Hypothalamus (tissue), 51 donors: ENCODE measurements at places on chromosomes 13 and 19.
A peak's percentile ranks its signal among the peaks of the same experiment; 100 is the strongest.

DNA sequence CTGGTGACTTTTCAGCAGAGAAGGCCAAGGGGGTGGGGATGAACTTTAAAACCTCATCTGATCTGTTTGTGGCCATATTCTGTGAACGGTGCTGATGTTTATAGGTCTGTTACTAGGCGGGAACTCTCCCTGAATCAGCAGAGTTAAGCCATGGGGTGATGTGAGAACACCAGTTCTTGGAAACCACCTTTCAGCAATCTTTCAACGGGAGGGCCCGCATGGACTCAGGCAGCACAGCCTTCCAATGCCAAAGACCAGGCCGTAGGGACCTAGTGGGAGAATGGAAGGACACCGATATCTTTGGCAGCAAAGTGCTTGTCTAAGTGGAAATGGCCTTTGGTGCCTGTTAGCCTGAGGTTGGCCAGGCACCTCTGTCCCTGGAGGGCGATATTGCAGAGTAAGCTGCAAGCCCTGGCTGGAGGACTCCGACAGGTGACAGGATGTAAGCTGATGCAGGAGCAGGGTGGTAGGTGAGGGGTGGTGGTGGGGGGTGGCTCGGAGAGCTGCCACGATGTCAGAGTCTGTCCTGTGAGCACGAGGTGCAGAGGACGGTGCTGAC, 57.0 kb downstream of the ERCC5 start:
- no peak for DNase-seq

DNA sequence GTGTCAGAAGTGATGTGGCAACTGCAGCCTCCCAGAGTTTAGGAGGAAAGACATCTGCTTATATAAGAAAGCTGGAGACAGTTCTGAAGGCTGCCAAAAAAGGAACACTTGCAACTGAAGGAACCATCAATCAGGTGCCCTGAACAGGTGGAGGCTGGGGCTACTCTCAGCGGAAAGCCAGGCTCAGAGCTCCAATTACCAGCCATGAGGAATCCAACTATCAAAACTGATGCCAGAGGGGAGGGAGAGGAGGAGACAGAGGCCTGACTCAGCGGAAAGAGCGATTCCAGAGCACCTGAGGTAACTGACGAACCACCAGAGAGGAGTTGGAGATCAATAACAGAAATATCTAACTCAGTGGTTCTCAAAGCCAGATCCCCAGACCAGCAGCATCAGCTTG, 24.3 kb downstream of the LEUTX start:
- DNase-seq: no peak

- no peak for DNase-seq
These were observed 135.5 kb upstream of the EDNRB start for GRCh38 chr13:78054157-78054556.

GRCh38 chr13:32022311-32022710, 9.3 kb upstream of the FRY start:
- no peak for DNase-seq

- DNase-seq: peak; percentile 47
These were observed 15.8 kb downstream of the ARRDC2 start for GRCh38 chr19:18023622-18024251.

DNA sequence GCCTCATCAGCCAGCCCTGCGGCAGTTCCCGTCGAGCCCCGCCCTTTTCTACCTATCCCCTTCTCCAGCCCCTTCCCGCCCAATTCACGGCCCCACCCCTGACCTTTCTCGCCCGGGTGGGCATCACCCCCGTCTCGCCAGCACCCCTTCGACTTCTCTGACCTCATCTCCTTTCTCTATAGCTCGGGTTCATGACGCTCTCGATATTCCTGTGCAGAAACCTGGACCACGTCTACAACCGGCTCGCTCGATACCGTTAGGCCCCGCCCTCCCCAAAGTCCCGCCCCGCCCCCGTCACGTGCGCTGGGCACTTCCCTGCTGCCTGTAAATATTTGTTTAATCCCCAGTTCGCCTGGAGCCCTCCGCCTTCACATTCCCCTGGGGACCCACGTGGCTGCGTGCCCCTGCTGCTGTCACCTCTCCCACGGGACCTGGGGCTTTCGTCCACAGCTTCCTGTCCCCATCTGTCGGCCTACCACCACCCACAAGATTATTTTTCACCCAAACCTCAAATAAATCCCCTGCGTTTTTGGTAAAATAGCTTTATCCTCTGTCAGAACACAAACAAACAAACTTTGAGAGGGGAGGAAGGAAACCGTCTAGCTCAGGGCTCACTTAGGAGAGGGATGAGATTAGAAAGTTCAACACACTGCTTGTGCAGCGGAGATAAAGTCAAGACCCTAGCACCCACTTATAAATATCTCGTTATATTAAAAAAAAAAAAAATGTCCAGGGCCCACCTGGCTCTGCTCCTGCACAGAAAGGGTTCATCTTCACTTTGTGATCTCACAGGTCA, 5.1 kb downstream of the CD37 start:
- DNase-seq: no peak

DNA sequence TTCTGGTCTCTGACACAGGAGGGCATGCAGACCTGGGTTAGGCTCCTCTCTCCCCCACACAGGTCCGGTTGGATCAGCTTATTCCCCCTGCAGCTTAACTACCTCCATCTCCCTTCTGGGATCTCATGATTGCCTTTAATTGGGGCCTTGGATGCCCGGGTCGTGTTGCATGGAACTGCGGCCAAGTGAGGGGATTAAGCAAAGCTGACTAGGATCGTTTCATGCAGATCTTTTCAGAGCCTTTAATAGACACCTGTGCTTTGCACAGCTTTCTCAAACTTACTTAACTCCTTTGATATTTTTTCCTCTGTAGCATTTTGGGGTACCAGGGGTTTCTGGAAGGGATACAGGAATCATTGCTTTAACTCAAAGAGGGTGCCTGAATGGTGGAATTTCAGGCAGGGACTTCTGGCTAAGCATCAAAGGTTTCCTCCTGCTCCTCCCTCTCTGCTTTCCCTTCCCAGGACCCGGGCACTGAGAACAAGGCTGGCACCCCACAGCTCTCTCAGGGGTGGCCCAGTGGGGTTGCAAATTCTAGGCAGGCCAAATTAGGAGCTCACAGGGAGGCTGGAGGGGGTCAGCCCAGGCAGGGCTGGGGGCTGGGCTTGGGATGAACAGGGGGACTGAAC, 477 bp downstream of the NFILZ start:
- no peak for DNase-seq

- DNase-seq: no peak
These were observed 98.2 kb downstream of the ZNF429 start for GRCh38 chr19:21603431-21604231.

GRCh38 chr13:29050719-29051118, 230.6 kb downstream of the MTUS2 start:
- no peak for DNase-seq

GRCh38 chr19:41422456-41422855, 4.7 kb downstream of the B3GNT8 start:
- no peak for DNase-seq

- no peak for DNase-seq
These were observed 2.8 kb downstream of the N4BP2L1 start for GRCh38 chr13:32425158-32425557.

DNA sequence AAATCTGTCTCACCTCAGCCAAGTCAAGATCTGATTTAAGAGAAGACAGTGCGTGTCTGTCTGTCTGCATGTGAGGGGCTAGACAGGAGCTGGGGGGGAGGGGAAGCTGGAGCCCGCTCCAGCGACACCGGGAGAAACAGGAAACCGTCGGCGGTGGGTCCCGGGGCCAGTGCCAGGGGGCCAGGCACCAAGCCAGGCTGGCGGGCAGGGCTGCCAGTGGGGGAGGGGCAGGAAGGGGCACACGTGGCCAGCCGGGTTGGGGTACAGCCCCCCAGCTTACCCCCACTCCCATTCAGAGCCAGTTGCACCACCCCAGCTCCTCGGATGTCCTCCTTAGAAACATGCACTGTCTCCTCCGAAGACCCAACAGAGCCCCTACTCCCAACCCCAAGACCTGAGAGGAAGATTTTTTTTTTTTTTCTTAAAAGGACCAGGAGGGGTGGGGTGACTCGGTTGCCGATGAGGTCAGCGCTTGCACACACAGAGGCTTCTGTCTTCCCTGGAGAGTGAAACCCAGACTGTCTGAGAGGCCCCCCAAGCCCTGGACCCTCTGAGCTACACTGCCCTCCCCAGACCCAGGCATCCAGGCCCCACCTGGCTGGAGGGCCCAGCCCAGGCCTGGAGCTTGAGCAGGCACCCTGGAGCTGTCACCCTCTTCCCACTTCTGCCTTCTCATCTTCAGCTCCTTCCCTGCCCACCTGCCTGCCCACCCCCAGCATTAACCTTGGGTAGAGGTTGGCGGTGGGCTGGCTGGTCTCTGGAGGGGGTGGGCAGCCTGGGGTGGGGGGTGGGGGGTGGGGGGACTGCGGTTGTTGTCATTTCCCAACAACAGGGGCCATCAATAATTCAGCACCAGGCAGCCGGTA, 4.0 kb downstream of the ERF start:
- peak; percentile 61 for DNase-seq

GRCh38 chr13:112169941-112170822, 103.2 kb downstream of the SOX1 start:
- no peak for DNase-seq

DNA sequence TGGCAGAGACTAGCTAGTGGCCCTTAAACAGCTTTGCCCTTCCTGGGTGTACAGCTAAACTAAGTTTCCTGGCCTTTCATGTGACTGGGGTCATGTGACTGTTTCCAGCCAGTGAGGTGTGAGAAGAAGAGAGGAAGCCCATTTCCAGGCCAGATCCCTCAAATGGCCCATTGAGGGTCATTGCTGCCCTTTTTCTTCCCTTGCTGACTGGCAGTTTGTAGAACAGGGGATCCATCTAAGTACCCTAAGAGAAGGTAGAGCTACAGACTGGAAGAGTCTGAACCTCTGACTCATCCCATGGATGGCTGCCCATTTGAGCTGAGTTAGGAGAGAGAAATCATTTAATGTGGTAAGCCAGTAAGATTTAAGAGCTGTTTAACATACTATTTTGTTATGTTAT, 2.8 kb downstream of the SWSAP1 start:
- DNase-seq: peak; percentile 8

- no peak for DNase-seq
These were observed 25.1 kb downstream of the MAN2B1 start for GRCh38 chr19:12641456-12641855.

DNA sequence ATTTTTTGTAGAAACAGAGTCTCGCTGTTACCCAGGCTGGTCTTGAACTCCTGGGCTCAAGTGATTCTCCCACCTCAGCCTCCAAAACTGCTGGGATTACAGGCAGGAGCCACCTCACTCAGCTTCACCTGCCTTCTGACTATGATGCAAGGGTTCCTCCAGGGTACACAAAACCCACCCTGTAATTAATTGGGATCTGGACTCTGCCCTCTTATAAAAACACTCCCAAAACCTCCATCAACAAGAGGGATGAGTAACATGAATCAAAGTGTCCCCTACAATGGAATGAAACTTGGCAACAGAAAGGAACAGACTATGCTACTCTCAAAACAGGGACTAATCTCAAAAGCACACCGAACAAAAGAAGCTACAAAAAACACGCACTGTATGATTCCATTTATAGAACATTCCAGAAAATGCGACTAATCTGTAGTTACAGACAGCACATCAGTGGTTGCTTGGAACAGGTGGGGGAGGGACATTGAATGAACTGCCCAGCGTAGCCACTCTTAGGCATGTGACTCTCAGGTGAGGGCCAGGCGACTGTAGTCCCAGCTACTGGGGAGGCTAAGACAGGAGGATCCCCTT, 3.2 kb upstream of the PRR36 start:
- no peak for DNase-seq

GRCh38 chr19:40284501-40285352, at the start of gene AKT2:
TSS of gene AKT2 (minus strand) at chr19:40285345. CDS start at chr19:40265267, 20,078 bp downstream.
- DNase-seq: peak; percentile 78

DNA sequence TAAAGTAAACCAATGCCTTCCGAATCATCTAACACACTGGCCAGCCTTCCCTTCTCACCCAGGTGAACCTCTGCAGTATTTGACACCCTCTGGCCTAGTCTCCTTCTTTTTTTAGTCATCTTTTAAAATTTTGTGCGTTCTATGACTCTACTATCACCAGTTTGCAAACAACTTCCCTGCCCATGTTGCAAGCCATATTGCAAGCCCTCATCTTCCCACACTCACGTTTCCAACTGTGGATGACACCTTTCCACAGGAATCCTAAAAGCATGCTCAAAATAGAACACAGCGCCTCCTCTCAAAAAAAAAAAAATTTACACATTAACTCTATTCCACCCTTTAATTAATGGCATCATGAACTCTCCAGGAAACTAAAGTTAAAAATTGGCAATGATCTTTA, 440.1 kb downstream of the EFNB2 start:
- no peak for DNase-seq

DNA sequence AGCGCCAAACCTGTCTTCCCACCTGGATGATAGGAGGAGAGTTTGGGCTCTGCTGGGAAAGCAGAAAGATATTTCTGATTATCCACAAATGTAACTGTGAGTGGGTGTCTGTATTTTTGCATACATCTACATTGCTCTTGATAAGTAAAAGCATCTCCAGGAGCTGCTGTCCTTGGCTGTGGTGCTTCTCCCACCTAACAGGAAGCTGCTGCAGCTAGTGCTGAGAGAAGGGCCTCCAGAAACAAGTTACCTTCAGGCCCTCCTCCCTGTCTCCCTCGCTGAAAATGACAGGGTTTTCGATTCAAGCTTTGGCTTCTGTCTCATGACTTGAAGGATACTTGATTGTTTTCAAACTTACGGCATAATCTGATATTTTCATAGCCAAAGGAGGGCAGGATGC, 90.1 kb downstream of the FOXO1 start:
- DNase-seq: no peak

DNA sequence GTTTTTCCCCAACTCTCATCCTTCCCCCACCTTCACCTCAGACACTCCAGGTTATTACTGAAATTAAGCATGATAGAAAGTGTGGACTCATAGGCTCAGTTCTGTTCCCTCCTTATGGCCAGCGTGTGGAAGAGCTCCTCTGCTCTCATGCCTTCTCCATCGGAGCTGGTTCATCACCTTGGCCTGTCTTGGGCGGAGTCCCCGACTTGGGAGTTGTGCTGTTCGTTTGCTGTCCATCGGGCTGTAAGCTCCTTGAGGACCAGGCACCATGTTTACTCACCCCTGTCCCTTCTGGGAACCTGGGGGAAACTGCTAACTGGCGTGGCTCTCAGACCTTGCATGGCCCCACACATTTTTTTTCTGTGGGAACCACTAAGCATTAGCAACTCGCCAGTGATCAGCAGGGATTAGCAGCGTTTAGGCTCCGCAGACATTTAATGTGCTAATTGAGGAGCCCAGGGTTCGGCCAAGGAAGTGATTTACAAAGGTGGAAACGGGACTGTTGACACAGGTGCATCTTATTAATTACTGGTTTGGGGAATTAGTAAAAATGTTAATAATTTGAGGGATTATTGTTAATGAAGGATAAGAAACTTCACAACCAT, 123.8 kb downstream of the TM9SF2 start:
- DNase-seq: no peak

DNA sequence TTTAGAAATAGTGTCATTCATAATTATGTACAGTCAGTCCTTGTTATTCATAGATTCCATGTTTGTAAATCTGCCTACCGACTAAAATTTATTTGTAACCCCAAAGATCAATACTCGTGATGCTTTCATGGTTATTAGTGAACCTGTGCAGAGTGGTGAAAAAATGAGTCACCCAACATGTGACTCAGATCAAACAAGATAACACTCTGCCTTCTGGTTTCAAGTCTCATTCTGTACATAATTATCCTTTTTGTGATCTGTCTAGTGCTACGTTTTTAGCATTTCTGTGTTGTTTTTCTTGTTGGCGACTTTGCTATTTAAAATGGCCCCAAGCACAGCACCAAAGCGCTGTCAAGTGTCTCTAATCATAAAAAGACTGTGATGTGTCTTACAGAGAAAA, 274.7 kb downstream of the SUCLA2 start:
- DNase-seq: no peak
